Activated CD4-positive, CD25-positive, alpha-beta regulatory T cell treated with anti-CD3 and anti-CD28 coated beads, Interleukin-2, amount 50 U/mL, for 72 hours (primary cell): ENCODE measurements at places on chromosomes 13 and 19.
A peak's percentile ranks its signal among the peaks of the same experiment; 100 is the strongest.

DNA sequence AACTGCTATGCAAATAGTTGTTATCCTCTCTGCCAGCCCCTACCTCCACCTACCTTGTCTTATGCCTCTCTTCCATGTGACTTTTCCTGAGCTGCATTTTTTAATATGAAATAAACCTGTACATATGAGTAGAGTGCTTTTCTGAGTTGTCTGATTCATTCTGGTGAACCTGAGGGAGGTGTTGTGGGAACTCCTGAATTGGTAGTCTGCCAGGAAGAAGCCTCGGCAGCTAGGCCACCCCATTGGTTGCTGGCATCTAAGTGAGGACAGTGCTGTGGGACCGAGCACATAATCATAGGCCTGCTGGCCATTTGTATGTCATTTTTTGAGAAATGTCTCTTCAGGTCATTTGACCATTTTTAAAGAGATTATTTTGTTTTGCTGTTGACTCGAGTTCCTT, 1146.8 kb downstream of the UQCRFS1 start:
- DNase-seq = no peak

- no peak for DNase-seq
Measured at GRCh38 chr19:16337809-16338469, 13.3 kb downstream of the KLF2 start.

GRCh38 chr19:5968431-5969373, 9.2 kb downstream of the RANBP3 start:
- DNase-seq = no peak

DNA sequence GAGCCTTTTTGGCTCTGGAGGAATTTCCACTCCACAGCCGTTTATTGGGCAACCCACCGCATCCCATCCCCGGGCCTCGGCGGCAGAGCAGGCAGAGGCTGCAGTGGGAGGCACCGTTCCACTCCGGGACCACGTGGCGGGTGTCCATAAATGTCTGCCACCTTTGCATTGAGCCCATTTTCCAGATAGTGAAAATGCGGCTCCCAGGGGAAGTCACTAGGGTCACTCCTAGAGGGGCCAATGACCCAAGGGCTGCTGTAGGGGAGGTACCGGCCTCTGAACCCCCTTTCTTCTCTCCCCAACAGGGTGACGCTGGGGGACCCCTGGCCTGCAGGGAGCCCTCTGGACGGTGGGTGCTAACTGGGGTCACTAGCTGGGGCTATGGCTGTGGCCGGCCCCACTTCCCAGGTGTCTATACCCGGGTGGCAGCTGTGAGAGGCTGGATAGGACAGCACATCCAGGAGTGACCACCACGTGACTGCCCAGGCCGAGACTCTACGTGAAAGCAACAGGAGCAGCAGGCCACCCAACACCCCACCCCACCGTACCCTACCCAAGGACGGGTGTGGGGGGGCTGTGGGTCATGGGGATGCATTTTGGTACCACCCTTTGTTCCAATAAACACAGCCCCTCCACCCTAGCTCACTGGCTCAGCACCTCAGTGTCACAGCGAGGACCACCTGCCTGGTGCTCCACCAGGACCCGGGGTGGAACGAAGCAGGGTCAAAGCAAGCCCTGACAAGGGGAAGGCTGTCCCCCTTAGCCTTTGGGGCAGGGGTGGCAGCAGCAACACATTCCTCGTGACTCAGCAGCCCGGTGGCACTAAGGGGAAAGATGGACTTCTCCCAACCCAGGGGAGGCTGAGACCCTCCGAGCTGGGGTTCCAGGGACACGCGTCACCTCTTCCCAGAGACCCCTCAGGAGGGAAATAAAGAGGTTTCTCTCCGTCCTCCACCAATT, 1.5 kb downstream of the TIMM13 start:
- DNase-seq = no peak

DNA sequence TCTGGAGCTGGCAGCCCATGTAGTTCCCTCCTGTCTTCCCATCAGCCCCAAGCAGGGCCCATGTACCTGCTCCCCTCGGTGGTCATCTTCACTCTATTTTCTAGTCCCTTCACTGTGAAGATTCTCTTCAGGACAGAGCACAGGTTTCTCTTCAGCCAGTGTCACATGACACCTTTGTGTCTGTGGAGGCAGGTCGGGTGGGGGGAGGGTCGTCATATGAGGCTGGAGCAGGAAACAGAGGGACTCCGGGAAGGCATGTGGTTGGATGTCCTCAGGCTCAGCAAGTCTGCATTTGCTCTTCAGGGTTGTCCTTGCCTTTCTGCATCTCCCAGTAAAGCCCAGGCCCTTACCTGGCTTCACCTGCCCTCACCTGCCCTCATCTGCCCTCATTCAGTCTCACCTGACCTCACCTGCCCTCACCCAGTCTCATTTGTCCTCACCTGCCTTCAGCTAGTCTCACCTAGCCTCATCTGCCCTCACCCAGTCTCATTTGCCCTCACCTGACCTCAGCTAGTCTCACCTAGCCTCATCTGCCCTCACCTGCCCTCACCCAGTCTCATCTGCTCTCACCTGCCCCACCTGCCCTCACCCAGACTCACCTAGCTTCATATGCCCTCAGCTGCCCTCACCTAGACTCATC, 120.3 kb downstream of the ZDHHC20 start:
- no peak for DNase-seq

DNA sequence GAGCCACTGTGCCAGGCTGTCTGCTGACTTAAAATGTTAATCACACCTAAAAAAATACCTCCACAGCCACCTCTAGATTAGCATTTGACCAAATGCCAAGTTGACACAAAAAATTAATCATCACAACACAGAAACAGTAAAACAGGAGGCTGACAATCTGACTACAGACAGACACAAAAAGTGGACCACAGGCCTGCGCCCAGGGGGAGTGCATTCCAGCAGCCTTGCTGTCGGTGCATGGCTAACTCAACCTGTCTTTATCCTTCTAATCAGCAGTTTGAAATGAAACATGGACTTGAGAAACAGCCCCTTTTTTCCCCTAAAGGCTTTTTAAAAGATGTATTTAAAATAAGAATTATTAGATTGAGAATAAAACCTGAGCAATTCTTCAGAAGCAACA, 34.0 kb downstream of the RASL11A start:
- DNase-seq = no peak

DNA sequence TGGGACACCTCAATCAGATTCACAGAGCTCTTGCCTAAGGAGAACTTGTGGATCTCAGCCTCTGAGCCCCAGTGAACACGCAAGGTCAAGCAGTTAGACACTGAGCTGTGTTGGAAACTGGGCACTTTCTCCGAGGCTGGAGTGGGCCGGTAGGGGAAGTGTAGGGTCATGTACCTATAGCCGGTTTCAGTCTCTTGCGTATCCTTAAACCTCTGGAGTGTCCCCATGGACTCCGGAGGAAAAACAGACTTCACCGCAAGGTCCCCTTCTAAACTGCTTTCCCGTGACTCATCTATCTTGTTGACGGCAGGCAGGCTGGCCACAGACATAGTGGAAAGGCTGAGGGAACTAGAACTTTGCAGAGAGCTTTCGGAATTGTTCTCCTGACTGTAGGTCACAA, 11.3 kb downstream of the IQCN start:
- no peak for DNase-seq

DNA sequence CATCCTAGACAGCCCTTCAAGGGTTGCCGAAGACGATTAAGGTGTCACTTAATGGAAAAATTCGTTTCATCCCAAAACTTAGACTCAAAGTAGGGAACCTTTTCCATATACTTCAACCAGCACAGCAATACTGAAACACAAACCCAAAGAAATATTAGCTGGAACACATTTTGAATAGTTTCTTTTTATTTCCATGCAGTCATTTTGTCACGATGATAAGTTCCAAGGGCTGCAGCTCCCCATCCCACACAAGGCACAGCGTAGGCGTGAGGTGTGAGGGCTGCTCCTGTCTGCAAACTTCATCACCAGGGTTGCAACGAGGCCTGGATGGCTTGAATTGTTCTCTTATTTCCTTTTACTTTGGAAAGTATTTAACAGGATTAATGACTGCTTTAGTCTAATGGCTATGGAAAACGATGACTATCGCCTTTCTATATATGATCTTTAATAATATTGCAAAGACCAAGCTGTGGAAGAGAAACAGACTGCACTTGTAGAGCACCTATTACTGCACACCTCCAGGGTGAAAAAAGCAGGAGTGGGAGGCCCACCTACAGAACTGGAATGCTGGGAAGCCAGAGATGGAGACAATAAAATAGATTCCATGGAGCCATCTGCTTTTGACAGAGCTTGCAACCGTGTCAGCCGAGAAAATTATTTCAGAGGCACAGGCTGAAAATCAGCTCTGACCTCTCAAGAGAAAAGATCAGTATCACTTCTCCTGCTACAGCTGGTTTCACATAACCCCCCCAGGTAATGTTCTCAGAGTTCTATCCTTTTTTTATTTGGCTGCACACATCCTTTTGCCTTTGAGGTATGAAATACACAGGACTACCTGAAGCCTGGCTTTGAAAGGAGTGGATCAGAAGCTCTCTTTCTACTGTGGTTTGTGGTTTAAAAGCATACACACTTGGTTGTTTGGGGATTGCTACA, 274.5 kb upstream of the NBEA start:
- no peak for DNase-seq

GRCh38 chr13:57932061-57932460, 300.5 kb downstream of the PCDH17 start:
- no peak for DNase-seq

GRCh38 chr13:32734511-32734910, 148.3 kb downstream of the PDS5B start:
- no peak for DNase-seq

DNA sequence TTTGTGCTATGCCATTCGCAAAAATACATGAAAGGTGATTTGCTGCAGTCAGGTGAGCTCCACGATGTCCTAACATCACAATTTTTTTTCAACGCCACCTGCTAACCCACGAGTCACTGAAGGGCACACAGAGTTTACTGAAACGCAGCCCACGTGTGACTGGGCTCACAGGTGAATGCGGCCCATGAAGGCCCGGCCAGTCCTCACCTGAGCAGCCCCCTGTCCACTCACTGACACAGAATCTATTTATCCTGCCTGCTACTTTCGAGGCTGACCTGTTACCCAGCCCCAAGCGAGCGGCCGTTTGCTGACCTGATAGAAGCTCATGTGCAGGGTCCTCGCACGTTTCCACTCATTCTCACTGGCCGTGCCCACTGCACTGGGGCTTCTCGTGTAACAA, 121.9 kb upstream of the SOX1 start:
- no peak for DNase-seq

DNA sequence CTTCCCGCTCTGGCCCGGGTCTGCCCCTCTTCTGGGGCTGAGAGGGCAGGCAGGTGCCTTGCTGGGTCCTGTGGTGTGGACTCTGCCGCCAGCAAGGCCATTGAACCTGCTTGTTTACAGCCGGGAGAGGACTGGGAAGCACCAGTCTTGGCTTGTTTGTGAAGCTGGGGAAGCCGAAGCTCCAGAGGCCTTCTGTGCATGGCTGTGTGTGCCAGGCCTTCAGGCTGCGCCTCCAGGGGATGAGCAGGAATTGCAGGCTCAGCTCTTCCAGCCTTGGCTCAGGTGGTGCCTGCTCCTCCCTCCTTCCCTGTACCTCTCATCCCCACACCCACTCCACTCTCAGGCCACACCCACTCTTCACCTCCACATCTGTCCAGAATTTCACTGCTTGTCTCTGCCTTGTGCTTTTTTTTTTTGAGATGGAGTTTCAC, 17.5 kb downstream of the NDUFB7 start:
- no peak for DNase-seq

DNA sequence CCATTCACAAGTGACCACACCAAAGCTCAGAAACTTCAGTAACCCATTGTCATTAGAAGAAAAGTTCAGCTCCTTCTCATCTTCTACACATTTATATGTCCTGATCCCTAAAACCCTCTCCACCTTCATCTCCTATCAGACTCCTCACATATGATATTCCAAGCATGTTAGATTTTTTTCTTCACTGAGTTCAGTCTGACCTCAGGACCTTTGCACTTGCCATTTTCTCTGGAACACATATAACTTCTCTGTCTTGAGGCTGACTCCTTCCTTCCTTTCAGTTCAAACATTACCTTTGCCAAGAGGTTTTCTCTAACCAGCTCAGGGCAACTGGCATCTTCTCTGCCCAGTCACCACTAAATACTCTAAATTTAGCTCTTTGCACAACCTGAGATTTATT, 54.1 kb downstream of the C13orf42 start:
- DNase-seq = no peak

- no peak for DNase-seq
Measured at GRCh38 chr19:44142059-44142433, 692 bp downstream of the ZNF234 start.

DNA sequence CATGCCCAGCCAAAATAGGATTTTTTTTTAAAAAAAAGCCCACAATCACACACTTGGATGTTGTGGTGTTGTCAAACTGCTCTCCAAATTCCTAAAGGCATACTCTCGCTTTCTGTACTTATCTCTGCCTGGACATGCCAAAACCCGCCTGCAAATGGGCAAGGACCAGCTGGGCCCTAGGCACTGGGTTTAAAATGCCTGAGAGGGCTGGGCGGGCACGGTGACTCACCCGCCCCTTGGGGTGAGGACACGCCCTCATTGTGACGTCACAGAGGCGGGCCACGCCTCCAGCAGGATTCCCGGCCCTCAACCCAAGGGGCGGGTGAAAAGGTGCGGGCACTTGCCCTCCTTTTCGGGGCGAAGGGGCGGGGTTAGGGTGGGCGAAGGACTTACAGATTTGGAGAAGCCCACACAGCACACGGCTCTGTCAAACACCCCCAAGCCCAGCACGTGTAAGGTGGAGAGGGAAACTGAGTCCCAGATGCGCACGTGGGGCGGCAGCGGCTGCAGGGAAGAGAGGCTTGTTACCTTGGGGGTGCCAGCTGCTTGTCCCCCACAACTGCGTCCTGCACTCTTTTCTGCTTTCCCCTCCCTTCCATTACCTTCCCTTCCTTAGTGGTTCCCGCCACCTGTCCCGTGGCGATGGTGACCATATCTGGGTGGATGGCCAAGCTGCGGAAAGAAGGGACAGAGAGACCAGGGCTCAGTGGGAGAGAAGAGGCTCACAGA, 6.6 kb downstream of the EML2 start:
- peak; percentile 58 for DNase-seq

DNA sequence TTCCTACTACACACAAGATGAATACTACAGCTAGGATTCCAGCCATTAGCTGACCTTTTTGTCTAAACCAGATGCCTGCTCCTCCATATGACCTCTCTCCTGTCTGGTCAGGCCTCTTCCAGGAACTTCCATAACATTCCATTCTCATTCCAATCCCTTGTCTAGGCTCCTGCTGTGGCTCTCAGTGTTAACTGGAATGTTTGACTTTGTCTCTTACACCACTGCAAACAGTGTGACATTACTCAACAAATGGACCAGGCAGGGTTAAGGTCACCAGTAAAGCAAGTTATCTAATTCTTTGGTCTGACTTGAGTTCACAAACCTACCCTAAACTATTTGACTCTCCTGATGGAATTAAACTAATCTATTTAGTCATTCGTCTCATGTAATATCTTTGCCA, 2.1 kb upstream of the GPC6 start:
- DNase-seq = no peak

- no peak for DNase-seq
Measured at GRCh38 chr19:33774751-33775150, 21.9 kb upstream of the KCTD15 start.

- DNase-seq = no peak
Measured at GRCh38 chr19:47750752-47751151, 5.4 kb downstream of the NOP53 start.

GRCh38 chr13:77536358-77536757, 852 bp downstream of the SCEL start:
- DNase-seq = no peak

GRCh38 chr13:36282821-36283432, 14.7 kb downstream of the CCDC169 start:
- no peak for DNase-seq

- DNase-seq = no peak
Measured at GRCh38 chr19:40717880-40718773, 1.2 kb downstream of the ITPKC start.

GRCh38 chr19:36686365-36687213, 823 bp upstream of the ZNF567 start:
- no peak for DNase-seq
